ENCODE measurements at places on chromosomes 5 and 9.
A peak's percentile ranks its signal among the peaks of the same experiment; 100 is the strongest.

- DNase-seq = no peak
These were observed 78.6 kb downstream of the AMBP start for GRCh38 chr9:113999256-114000062.

GRCh38 chr5:40480392-40480791, 199.3 kb upstream of the PTGER4 start:
- no peak for DNase-seq

- no peak for DNase-seq
These were observed 40.0 kb downstream of the NUDT12 start for GRCh38 chr5:103522586-103522985.

DNA sequence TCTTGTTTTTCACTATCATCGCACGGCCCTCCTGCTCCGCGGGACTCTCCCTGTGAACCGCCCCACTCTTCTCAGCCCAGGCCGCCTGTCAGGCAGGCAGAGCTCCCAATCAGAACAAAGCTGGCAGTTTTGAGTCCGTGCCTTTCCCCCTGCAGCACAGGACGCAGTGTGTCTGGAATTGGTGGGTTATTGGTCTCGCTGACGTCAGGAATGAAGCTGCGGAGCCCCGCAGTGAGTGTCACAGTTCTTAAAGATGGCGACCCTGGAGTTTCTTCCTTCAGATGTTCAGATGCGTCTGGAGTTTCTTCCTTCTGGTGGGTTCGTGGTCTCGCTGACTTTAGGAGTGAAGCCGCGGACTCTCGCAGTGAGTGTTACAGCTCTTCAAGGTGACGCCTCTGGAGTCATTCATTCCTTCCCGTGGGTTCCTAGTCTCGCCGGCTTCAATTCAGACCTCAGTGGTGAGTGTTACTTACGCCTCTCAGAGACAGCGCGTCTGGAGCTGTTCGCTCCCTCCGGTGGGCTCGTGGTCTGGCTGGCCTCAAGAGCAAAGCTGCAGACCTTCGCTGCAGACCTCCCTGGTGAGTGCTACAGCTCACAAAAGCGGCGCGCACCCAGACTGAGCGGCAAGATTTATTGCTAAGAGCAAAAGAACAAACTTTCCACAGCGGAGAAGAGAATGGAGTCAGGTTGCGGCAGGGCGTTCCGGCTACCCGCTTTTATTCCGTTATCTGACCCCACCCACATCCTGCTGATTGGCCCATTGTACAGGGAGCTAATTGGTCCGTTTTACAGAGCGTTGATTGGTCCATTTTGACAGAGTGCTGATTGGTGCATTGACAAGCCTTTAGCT, 7.4 kb downstream of the ZDHHC11B start:
- DNase-seq = no peak

GRCh38 chr9:4923580-4924544, 61.2 kb upstream of the JAK2 start:
- DNase-seq = no peak

DNA sequence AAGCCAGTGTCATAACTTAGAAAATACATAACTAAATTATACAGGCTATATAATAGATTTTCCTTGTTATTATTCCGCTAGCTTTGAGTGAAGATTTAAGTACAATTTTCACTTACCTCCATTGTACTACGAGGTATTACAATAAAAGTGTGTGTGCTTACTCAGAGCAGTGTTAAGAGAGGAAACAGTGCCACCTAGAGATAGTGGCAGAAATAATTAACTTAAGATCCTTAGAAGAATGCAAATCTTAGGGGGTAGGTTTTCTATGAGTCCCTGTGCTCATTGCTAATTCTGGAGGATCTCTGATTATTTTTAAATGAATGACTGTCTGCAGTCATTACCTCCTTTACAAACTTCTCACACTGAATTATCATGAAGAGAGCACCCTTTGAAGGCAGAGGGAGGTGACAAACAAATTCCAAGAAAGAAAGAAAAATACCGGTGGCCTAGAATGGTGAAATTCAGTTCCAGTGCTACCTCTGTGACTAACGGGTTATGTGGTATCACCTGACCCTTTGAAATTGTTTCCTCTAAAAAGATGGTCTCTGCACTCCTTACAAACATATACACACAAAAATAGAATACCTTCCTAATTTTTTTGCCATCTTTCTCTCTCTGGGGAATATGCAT, 379.8 kb downstream of the TRIM36 start:
- DNase-seq = peak; percentile 15

- DNase-seq = no peak
These were observed 303.8 kb upstream of the PRR16 start for GRCh38 chr5:120160124-120160895.

DNA sequence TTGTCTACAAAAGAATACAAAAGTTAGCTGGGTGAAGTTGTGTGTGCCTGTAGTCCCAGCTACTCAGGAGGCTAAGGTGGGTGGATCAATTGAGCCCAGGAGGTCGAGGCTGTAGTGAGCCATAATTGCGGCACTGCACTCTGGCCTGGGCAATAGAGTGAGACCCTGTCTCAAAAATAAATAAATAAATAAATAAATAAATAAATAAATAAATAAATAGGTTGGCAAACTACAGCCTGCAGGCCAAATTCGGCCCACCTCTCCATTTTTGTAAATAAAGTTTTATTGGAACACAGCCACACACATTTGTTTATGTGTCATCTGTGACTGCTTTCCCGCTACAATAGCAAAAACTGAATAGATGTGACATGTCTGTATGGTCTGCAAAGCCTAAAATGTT, 9.5 kb downstream of the PTGS1 start:
- DNase-seq = no peak

DNA sequence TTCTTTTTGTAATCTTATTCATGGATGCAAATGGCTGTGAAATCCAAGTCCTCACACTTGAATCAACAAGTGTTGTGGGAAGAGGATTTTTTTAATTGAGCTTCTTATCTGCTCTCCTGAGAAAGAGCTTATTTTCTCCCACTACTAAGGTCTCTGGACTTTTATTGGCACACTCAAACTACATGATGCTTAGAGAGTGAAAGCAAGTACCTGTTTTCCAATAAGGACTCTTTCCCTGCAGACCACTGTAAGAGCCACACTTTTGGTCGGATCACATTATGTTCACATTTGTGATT, 546.4 kb upstream of the ARRDC3 start:
- no peak for DNase-seq

DNA sequence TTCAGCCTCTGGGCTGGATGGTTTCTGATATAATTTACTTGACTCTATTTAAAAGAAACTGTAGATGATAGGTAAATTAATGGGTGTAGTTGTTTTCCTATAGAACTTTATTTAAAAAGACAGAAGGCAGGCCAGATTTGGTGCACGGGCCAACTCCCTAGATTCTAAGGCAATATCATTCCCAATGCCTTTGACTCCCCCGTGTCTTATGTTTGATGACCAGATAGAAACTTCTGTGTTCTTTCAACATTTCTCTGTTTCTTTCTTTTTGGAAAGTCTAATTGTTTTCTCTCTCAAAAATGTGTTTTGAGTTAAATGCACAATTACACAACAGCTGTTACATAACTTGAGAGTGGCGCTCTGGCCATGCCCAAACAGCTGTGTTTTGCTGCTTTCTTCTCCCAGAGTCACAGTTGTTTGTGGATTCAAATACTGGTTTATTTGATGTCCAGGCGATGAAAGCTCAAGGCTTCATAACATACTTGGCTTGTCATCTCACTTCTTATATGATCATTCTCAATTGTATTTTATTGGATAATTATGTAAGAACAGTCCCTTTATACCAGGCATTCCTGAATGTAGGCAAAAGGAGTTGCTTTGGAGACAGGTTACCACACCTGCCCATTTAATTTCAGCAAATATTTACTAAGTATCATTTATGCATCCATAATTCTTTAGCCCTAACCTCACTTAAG, 1.7 kb upstream of the ALDH1A1 start:
- no peak for DNase-seq

- no peak for DNase-seq
These were observed 66.6 kb upstream of the STXBP1 start for GRCh38 chr9:127545196-127546124.

DNA sequence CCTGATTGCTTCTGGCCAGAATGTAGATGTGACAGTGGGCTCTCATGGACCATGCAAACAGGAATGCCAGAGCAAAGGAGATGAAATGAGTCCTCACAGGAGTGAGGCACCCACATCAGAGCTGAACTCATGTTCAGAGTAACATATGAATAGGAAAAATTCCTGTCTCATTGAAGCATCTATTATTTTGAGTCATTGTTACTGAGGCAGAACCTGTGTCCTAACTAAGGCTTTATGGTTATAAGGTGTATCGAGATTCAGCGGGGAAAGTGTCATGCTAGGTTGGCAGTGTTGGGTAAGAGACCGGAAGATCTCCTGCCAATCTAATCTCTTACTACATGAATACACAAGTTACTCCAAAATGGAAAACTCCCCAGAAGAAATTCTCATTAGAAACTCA, 304.1 kb downstream of the TRPM3 start:
- DNase-seq = no peak

DNA sequence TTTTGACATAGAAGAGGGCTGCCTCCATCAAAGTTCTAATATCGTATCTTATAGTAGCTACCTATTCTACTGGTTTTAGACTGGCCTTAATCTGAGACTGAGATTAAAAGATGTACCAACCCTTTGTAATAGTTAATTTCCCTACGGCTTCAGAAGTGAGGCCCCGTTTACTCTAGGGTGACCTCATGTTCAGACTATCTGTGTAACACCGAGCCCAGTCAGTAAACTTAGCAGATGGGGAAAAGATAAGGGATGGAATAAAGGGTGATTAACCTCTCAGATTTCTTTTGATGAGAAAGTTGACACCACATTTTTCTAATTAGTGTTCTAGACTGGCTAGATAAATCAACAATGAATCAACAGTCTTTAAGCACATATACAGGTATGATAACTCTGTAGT, 283.1 kb downstream of the KCTD16 start:
- DNase-seq = no peak

DNA sequence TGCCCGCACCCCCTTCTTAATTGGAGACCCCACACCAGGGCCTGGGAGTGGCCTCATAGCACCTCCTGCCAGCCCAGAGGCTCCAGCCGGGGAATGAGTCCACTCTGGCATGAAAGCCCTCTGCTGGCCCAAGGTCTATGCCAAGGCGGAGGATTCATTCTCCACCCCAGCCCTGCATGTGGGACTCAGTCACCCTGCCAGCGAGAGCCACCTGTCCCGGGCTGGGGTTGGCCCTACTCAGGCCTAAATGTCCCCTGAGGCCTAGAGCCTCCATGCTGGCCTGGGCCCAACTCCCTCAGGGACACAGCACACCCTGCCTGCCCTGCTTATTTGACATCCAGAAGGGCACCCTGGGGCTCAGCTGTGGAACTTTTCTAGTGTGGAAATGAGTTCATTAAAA, 1.0 kb upstream of the RAPGEF1 start:
- no peak for DNase-seq

GRCh38 chr9:87910821-87911220, 6.9 kb upstream of the SPATA31C1 start:
- no peak for DNase-seq

- no peak for DNase-seq
These were observed 132.8 kb upstream of the MPDZ start for GRCh38 chr9:13412331-13412730.

- no peak for DNase-seq
These were observed 118.1 kb downstream of the CCDC171 start for GRCh38 chr9:15670894-15671293.

Measured in right renal pelvis (tissue), 4 donors.